ENCODE measurements at places on chromosomes 16 and 17. TPM values are rescaled to one million over a fixed set of nuclear protein-coding genes. Genes with fewer than 3 reads are reported as not detected.

GRCh38 chr16:1028056-1028455, 44.5 kb upstream of the SSTR5 start:
- DNase-seq, result no peak

GRCh38 chr17:4204190-4204589, 59.6 kb downstream of the ANKFY1 start:
- no peak for DNase-seq

DNA sequence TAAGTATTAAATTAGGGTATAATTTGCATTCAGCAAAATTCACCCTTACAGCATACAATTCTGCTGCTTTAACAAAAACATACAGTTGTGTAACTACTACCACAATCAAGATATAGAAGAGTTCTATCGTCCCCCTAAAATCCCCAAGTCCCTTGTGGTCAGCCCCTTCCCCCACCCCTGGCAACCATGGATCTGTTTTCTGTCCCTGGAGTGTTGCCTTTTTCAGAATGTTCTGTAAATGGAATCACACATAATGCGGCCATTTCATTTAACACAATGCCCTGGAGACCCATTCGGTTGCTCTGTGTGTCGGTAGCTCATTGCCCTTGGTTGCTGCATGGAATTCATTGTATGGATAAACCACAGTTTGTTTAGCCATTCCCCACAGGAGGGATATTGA, 190.2 kb downstream of the IRX5 start:
- DNase-seq, result no peak

SUZ12 gene
- 44.9 TPM for total RNA-seq

DNA sequence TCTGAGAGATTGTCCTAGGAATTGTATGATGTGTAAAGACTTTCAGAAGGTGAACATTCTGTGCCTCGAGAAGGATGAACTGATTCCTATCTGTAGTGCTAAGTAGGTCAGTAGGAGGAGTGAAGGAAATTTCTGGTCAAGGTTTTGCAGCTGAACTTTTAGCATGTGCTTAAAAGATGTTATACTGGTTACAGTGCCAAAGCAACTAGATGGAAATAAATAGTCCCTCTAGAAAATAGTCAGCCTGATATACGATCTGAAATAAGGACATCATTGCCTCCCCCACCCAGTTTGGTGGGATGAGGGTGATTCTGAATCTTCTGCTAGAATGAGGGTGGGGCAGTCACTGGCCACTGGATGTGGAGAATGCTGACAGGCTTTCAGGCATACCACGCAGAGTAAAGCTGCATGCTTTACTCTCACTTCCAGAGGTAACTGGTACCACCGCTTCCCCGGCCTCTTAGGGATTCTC, 57.2 kb upstream of the VPS4A start:
- DNase-seq, result no peak

BLTP2 gene
- total RNA-seq, result 140 TPM

- DNase-seq, result no peak
These were observed 1.5 kb upstream of the GPRC5C start for GRCh38 chr17:74430385-74430705.

DNA sequence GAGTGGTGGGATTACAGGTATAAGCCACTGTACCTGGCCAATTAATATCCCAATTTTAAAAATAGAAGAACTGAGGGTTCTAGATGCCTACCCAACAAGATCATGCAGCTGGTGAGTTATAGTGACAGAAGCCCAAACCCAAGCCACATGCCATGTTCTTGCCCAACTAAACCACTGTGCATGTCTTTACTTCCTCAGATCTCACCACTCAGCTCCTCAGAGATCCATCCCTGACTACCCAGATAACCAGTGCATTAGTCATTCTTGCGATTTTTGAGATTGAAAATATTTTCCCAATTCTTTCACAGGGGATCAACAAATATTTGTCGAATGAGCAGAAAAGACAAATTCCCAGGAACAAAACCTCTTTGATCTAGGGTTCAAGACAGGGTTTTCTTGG, 303.1 kb downstream of the CBLN1 start:
- DNase-seq, result no peak

KRTAP2-3 gene
- 6.3 TPM for total RNA-seq

DNA sequence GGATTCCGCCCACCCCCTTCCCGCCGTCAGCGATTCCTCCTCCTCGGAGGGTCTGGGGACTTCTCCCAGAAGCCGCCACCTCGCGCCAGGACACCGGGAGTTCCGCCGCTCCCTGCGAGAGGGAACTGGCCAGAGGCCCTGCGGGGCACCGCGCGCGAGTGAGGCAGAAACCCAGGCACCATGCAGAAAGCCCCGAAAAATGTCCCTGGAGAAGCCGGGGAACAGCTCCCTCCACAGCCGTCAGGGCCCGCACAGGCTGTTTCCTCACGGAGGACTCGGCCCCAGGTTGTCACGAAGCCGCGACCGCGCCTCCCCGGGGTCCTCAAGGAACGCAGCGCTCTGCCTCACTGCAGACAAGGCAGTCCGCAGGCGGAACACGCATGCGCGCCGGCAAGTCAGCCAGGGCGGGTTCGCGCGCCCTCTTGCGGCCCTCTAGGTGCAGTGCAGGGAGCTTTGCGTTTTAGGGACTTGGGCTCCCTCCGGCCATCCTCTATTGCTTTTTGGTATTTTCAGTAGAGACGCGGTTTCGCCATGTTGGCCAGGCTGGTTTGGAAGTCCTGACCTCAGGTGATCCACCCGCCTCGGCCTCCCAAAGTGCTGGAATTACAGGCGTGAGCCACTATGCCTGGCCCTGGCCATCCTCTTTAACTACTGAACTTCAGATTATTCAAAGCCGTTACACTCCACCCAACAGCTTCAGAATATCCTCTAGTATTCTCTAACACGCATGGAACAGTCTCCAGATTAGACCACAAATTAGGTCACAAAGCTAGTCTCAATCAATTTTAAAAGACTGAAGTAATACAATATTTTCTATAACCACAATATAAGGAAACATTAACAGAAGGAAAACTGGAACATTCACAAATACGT, 20.3 kb upstream of the ZNF287 start:
- DNase-seq, result peak; percentile 64

TERB1 gene
- not detected for total RNA-seq

DNA sequence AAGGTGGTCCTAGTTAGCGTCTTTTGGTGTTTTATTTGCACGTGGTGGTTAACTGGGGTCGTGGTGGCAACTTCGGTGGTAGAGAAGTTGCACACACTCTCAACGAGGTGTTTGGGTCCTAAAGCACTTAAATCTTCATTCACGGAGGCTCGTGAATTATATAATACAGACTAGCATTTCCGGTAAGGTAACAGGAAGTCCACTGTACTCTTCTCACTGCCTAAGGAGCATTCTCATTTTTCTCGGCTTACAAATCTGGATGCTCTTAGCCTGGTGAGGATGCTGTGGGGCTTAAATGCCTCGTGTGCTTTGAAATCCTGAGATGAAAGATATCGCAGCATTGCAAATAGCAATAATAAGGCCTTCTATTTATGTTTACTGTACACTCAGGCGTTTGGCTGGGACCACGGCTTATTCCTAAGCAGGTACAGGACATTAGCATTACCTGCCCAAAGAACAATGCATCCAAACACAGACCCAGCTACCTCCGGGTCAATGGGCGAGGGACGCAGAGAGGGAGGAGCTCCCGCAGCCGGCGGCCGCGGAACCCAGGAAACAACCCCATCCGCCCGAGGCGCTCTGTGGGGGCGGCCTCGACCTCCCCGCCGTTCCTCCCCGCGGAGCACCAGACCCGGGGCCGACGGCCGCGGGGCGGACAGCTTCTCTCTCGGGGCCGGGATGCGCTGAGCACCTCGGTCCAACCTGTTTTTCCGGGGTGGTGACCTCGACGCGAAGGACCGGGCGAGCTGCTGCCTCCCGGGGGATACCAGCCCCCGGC, 856 bp downstream of the DNAJA2 start:
- no peak for DNase-seq

- no peak for DNase-seq
These were observed 1692.7 kb downstream of the TP53TG3F start for GRCh38 chr16:35152067-35152627.

RAB34 gene
- 0.59 TPM for total RNA-seq

DNA sequence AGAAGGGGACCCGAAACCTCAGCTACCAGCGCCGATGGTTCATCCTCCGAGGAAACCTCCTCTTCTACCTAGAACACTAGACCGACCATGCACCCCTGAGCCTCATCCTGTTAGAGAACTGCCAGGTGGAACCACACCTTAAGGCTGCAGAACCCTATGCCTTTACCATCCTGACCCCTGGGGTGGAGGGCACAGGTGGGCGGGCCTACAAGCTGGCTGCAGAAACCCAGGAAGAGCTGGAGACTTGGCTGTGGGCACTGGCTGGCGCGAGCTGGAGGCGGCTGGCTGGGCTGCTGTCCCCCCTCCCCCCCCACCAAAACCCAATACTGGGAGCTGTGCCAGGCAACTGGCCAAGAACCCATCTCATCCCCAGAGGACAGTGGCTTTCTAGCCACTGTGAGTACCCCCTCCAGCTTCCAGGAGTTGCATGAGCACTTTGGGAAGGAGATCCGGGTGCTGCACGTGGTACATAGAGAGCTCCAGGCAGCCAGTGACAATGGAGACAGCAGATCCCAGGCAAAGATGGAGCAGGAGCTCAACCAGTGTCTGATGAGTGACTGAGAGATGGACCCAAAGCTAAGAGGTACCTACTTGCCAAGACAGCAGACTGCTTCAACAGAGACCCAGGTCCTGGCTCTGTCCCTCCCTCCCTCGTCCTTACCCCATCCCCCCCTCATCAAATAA, 1.4 kb upstream of the CD2BP2 start:
- no peak for DNase-seq

- no peak for DNase-seq
These were observed 53.7 kb upstream of the GSG1L start for GRCh38 chr16:28117168-28117565.

HOXB7 gene
- total RNA-seq, result 33.6 TPM

GRCh38 chr16:19844945-19845641, 39.6 kb downstream of the GPRC5B start:
- DNase-seq, result no peak

GRCh38 chr17:17387498-17388362, 84.6 kb downstream of the NT5M start:
- DNase-seq, result peak; percentile 90

DNA sequence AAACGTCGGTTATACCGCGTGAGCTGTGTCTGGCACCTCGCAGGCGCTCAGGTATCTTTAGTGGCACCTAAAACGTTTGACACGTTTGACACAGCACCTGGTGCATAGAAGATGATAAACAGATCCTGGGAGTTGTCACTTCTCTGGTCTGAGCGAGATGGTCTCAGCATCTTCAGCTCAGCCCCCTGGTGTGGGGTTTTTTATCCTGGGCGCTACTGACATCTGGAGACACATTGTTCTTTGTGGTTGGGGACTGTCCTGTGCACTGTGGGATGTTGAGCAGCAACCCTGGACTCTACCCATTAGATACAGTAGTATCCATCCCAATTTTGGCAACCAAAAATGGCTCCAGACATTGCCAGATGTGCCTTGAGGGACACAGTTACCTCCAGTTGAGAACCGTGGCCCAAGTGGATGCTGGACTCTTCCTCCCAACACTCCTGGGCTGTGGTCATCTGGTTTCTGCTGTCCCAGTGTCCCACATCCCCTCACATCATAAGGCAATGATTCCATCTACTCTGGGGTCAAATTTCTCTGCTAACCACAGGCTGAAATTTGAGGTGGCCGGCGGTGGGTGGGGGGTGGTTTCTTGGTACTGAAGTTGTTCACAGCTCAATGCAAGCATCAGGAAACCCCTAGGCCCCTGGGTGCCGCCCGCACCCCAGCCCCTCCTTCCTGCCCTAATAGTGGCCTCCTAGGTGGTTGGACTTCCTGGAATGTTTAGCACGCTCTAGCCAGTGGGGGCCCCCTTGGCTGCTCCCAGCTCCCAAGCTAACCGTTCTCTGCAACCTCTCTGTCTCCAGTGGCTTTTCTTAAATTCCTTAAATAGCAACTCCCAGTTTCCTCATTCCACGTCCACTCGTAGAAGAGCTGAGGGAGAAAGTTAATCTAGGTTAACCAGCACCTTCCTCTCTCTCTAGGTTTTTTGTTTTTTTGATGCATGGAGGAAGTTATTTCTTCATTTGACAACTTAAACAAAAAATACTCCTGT, 124.8 kb downstream of the ABCC1 start:
- DNase-seq, result no peak

LRRC36 gene
- not detected for total RNA-seq

DNA sequence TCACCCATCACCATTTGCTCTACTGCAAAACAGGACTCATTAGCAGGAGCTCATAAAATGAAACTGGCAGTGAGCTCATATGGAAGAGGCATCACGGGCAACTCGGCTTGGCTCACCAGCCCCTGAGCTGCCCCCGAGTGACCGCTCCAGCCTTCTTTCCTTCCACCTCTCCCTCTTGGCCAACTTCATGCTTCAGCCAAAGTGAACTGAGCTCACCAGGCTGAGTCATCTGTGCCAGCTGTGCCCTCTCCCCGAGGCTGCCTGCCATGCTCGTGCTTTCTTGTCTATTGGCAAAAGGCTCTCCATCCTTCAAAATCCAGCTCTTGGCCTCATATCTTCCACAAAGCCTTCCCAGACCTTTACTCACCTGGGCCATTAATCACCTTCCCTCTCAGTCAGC, 391.4 kb downstream of the WWOX start:
- DNase-seq, result no peak

Measured in HCT116 (cell line).